ENCODE measurements at places on chromosomes 5 and 9.
A peak's percentile ranks its signal among the peaks of the same experiment; 100 is the strongest.

DNA sequence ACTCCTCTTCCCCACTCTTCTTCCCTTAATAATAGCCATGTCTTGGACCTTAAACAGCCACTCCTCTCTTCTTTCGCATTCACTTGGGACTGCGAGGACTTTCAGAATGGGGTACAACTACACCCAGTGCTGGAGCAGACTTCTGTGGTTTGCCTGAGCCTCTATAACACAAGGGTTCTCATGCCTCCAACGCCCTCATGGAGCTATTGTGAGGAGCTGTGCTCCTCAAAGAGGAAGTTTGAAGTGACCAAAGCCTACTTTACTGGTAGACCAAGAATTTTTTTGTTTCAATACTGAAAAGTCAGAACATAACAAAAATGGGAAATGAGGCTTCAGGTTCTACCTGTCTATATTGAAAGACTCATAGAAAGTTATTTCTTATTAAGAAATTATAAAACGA, 316.4 kb downstream of the PIK3R1 start:
- DNase-seq = no peak

DNA sequence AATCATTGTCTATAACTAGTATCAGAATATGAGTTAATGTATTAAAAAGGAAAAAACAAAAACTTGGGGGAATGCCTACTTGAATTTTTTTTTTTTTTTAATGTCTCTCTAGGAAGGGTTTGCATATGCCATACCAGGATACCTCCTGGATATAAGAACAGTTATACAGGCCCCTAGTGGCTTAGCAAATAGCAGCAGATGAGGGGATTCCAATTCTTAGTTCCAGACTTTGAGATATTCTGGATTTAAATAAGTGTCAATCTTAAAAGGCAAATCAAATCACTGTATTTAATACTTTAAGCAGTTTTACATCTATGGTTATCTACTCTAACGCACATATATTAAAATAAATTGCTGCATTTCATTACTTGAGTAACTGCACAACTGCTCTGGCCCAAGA, 1055.5 kb upstream of the DMAC1 start:
- DNase-seq = no peak

DNA sequence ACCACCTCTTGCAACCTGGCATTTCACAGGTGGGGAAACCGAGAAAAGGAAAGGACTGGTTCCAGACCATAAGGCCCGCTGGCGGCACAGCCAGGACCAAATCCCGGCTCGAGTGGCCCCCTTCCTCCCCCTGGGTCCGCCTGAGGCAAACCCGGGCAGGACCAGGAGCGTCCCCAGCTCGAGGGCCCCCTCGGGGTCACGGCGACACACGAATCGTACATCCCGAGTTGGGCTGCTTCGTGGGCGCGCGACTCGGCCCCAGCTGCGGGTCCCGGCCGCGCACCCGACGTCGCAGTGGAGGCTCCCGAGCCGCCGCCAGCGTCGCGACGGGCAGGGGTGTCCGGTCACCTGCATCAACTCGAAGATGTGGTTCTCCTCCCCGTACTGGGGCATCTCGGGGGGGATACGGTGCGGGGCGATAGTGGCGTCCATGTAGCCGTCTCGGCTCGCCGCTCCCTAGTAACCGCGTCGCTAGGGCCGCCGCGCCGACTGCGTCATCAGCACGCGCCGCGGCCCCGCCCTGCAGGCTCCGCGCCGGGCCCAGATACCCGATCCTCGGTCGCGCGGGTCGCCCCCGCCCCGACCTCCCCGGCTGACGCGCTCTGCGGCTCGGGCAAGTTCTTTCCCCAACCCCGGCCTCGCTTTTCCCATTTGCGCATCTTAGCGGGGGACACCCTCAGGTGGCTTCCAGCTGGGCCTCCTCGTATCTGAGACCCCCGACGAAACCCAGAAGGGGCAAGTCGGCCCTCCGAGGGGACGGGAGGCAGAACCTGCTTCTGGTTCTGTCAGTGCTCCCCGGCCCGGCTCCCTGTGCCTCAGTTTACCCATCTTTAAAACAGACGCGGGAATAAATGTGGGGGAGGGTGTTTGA, at the start of gene AK8:
Gene AK8, minus strand, starts transcription at position 461 of the 871 bp plus-strand sequence. Its CDS starts 29 bp downstream, at position 432.
- DNase-seq = peak; percentile 74

- peak; percentile 48 for DNase-seq
Observed at GRCh38 chr5:134525683-134526482, 413 bp downstream of the JADE2 start.
